ENCODE measurements at places on chromosomes 13 and 19.

DNA sequence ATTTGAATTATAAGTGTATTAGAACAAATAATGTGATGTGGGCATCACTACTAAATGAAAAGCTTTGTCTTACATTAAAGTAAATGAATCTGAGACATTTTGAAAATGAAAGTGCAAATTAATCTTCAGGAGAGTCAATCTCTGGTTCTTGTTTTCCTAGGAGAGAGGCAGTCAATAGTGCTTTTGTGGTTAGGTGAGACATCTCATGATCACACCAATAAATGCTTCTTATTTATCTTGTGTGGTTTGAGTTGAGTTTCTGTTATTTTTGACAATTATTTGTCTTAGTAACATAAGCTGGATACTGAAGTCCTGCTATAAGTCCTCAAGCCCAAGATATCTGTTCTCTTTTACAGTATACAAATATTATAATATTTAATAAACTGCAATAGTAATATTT is 1378.0 kb upstream of the PCDH9 start:
- DNase-seq = no peak

DNA sequence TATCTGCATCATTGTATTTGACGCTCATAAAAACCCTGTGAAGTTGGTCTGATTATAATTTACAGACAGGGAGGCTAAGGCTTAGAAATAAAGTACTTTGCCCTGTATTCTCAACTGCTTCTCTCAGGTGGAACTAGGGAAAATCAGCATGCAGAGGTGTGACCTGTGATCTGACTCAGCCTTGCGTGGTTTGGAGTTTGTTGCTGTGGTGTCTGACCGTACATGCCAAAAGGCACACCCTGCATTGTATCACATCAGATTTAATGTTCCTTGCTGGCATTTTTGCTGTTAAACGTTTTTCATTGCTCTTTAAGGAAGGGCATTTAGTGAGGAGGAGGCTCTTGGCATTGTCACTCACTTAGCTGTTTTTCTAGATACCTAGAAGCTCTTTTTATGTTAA is 58.8 kb upstream of the C1QTNF9B start:
- DNase-seq = no peak

DNA sequence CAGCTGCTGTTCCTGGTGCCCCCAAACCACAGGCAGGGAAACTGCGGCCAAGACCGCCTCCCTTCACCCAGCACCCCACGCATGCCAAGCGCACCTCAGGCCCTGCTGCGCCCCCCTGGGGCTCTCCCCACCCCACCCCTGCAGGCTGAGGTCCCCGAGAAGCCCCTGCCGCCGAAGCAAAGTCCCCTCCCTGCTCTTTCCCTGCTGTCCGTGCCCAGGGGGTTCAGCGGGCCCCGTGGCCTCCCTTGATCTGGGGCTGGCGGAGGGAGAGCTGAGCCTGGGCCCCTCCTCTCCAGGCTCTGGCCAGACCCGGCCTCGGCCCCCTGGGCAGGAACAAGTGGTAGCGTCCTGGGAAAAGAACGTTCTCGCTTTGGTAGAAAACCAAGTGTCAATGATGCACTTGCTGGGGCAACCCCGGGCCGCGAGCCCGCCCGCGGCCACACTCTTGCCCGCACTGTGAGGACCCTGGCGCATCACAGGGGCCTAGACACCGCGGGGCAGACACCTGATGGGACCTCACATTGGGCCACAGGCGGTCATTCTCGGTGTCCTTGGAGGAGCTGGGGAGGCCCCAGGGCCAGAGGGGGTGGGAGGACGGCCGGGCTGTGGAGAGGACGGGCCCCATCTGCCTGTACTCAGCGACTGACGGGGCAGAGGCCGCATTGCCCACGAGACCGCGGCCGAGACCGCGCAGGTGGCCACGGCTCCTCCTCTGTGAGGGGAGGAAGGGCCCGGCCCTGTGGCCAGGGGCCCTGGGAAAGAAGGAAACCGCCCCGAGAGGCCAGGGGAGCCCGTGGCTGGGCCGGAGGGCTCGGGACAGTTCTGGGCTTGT is 29.0 kb downstream of the GPX4 start:
- no peak for DNase-seq

GRCh38 chr19:13022859-13023636 is 27.8 kb downstream of the NFIX start:
- peak; percentile 98 for DNase-seq

DNA sequence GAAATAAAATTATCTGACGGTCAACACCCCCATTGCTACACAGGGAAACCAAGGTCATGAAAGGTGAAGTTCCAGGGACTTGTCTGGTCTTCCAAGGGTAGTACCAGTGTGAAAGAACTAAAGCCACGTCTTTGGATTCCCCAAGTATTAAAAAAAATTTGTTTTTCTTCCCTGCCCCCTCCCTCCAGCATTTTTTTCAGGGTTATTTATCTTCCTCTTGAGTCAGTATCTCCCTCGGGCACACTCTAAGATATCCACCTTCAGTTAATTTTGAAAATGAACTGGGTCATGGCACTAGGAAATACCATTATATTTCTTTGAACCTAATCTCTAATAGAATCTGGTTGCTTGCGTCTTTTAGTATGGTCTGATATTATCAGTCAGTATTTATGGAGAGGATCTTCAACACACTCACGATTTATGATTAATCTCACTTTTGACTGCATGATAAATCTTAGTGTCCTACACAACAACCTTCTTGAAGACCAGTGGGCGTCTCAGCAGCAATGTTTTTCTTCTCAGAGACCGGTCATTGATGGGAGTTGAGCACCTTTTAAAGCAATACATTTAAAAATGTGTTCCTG is 9.1 kb downstream of the ATP8A2 start:
- no peak for DNase-seq

DNA sequence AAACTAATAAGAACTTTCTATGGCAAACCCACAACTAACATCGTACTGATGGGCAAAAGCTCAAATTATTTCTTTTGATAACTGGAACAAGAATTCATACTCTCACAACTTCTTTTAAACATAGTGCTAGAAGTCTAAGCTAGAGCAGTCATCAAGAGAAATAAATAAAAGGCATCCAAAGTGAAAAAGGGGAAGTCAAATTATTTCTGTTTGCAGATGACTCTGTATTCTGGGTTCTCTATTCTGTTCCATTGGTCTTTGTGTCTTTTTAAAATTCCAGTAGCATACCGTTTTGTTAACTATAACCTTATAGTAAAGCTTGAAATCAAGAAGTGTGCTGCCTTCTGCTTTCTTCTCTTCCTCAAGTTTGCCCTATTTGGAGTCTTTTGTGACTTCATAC is 1215.9 kb downstream of the UQCRFS1 start:
- no peak for DNase-seq

- no peak for DNase-seq
Observed at GRCh38 chr13:65063753-65064152, 2166.4 kb downstream of the PCDH9 start.

DNA sequence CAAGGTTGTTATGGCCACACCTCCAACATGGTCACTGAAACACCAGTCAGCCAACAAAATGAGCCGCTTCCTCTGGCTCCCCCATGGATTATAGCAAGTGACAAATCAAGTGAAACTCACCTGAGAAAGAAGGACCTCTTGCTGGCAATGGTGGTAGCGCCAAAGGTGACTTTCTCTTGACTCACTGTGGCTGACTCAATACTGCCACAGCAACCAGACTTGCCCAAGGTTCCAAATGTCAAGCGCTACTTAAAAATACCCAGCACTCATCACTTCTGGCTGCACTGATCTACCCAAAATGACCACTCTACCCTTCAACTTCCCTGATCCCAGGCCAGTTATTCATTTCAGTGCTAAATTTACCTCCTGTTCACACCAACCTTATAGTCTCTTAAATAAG is 495.5 kb downstream of the FOXO1 start:
- DNase-seq = no peak
